ENCODE measurements at places on chromosomes 2 and 18.

DNA sequence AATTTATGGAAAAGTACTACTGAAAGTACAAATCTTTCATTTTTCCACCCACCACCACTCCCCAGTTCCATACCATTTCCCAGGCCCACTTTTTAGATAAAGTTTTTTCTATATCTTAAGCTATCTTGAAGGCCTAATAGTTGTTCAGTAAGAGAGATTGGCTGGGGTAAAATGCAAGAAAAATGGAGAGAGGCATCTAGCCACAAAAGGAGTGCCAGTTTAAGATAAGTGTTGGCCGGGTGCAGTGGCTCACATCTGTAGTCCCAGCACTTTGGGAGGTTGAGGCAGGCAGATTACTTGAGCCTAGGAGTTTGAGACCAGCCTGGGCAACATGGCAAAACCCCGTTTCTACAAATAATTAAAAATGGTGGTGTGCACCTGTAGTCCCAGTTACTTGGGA, 28.6 kb downstream of the NBEAL1 start:
- no peak for DNase-seq

DNA sequence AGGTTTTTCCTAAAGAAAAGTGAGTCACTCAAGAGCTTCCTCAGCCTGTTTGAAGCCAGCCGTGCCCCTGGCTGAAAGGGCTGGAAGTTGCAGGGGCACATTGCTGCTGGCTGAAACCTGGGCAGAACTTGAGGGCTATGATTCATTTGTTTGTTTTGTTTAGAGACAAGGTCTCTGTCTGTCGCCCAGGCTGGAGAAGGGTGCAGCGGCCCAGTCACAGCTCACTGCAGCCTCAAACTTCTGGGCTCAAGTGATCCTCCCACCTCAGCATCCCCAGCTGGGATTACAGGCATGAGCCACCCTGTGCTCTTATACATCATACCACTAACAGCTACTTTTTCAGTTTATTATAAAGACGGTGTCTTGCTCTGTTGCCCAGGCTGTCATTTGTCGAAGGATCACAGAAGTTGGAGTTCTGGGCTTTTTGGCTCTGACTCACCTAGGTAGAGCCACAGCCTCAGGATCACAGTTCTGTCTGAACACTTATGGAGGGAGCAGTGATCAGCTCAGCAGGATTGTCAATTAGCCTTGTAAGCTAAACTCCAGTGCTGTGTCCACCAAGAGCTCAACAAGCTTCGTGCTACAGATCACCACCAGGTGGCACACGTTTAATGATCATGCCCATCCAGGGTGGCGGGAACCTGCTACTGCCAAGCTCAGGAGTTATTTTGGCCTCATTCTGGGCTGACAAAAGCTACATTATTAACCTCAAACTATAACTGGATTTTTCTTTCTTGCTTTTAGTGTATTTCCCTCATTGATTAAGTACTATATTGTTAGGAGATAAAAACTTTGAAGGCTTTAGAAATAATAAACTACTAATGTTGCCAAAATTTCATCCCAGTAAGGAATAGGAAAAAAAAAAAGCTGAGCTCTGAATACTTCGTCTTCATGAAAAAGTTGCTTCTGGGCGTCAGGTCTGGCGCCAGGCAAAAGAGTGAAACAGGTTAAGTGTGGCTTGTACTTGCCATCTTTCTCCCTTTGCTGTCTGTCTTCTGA, 57.9 kb downstream of the ARHGEF33 start:
- peak; percentile 81 for DNase-seq

DNA sequence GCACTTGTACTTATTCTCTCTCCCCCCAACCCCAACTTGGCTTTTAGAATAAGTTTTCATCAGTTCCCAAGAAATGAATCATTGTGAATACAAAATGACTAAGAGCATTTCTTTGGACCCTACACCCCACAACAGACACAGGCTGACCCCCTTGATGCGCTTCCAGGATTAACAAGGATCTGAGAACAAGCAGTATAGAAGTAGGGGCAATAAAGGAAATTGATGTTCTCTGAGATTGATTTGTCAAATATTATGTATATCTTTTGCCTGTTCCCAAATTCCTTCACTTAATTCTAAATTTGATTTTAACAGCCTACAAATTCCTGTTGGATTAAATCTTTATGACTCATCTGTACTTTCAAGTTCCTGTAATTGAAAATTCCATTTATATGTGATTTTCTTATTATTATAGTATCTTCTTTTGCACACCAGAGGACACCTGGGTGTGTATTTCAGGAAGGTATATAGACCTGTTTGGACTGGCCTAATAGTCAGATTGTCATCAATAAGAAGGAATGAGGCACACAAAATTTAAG, 10.2 kb upstream of the PTPN4 start:
- no peak for DNase-seq

DNA sequence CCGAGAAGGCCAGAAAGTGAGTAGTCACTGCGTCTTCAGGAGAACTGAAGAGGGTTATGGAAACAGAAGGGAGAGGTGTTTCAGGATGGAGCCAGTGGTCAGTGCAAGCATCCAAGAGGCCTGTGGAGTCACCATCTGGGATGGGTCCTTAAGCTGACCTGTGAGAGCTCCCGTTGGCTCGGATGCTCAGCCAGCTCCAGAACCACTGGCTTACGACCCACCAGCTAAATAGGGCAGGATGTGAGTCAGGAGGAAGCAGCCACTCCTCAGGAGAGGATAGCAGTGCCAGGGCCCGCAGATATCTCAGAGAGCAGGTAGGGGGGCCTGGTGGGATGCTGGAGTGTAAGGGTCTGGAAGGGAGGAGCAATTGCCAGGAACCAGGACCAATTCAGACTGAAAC, 63.1 kb upstream of the B3GNT7 start:
- DNase-seq: peak; percentile 37

GRCh38 chr2:34239511-34239910, 640.4 kb upstream of the FAM98A start:
- no peak for DNase-seq

DNA sequence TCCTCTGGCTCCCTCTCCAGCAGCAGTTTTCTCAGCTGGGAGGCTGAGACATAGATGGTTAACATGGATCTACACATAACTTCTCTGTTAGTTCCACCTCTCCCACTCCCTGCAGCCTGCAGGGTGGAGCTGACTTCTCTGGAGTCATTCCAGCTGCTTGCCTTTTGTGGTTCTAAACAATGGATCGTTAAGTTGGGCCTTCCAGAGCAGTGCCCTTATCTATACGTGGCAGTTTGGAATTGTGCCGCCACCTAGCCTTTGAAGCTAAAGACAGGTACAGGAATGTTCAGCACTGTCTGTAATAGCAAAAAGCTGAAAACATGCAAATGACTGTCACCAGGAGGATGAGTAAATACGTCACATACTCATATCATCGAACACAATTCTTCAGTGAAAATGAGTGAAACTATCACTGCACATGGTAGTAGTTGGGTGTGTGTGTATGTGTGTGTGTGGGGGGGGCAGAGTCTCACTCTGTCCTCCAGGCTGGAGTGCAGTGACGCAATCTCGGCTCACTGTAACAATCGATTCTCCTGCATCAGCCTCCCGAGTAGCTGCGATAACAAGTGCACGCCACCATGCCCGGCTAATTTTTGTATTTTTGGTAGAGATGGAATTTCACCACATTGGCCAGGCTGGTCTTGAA, 50.3 kb downstream of the SH2D6 start:
- no peak for DNase-seq

DNA sequence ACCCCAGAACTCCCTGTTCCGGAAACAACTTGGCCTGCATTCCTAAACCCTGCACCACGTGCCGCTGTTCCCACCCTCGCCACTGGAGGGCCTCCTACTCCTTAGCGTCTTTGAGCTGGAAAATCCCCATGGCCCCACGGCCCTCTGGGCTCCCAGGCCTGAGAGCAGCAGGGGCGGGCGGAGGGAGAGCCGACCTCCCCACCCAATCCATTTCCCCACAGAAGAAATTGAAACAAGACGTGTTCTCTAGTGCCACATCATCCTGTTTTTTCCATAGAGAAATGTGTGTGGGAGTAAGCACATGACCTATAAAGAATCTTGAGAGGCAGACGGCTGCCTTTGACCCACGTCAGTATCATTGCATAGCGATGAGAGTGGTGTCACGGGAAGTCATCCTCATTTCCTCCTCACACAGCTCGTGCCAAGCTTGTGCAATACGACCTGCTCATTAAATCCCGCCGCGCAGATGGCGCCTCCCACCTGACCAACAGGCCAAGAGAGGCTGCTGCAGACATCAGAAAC, 79.2 kb downstream of the LAMA1 start:
- DNase-seq: peak; percentile 88

GRCh38 chr2:26534098-26534864, 56.4 kb upstream of the OTOF start:
- no peak for DNase-seq

DNA sequence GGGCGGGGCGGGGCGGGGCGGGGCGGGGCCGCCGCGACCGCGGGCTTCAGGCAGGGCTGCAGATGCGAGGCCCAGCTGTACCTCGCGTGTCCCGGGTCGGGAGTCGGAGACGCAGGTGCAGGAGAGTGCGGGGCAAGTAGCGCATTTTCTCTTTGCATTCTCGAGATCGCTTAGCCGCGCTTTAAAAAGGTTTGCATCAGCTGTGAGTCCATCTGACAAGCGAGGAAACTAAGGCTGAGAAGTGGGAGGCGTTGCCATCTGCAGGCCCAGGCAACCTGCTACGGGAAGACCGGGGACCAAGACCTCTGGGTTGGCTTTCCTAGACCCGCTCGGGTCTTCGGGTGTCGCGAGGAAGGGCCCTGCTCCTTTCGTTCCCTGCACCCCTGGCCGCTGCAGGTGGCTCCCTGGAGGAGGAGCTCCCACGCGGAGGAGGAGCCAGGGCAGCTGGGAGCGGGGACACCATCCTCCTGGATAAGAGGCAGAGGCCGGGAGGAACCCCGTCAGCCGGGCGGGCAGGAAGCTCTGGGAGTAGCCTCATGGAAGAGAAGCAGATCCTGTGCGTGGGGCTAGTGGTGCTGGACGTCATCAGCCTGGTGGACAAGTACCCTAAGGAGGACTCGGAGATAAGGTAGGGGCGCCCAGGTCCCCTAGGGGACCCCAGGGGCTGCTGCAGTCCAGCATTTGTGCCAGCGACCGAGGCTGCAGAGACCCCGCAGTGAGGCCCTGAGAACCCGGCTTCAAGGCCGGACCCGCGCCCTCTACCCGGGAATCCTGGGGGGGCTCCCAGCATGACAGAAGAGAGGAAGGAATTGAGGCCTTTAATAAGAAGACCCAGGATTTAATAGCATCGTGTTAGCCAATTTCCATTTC, at the start of gene KHK:
TSS of gene KHK (plus strand) at position 49 of the 870 bp plus-strand sequence. CDS start at position 537, 488 bp downstream.
- DNase-seq: peak; percentile 74

GRCh38 chr2:216292886-216293301, 79.4 kb downstream of the MARCHF4 start:
- DNase-seq: no peak

DNA sequence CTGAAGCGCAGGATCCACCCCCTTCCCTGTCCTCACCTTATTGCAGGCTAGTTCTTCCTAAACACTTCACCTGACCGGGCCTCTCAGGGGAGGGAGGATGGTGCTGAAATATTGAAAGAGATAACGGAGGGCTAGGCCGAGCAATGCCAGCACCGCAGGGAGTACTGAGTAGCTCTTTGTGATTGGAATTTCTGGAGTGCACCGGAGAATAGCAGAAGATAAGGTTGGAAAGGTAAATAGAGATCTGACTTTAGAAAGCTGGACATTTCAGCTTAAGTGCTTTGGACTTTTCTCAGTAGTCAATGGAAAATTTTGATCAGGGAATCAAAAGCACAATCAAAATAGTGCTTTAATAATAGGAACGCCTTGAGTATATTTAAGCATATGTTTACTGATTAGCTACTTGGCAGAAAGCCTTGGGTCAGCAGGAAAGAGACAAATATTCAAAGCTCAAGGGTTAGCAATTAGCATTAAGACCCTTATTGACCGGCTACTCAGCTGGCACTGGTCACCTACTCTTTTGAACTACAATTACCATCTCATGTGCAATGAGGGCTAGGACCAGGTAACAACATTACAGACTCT, 142.9 kb upstream of the NDUFV2 start:
- DNase-seq: no peak

- no peak for DNase-seq
Measured at GRCh38 chr2:37912056-37912455, 13.0 kb upstream of the RMDN2 start.

GRCh38 chr2:12709207-12709522, 7.6 kb upstream of the TRIB2 start:
- DNase-seq: no peak

GRCh38 chr18:45009756-45010155, 329.1 kb downstream of the SETBP1 start:
- DNase-seq: no peak

DNA sequence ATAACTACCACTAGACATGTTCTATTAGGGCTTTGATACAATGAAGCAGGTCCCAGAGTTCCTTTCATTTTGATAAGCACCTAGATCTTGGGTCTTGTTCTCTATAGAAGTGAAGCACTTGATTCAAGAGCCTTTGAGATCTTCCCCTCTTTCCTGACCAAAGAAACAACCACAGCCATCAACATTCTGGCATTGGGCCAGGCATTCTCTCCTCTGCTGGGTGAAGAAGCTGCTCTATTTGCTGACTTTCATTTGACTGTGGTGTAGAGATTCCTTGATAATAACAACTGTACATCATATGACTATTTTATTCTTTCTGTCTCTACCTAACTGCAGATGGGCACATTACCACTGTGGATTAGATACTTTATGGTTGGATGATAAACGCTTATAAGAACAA, 96.6 kb upstream of the LYPD1 start:
- DNase-seq: no peak

DNA sequence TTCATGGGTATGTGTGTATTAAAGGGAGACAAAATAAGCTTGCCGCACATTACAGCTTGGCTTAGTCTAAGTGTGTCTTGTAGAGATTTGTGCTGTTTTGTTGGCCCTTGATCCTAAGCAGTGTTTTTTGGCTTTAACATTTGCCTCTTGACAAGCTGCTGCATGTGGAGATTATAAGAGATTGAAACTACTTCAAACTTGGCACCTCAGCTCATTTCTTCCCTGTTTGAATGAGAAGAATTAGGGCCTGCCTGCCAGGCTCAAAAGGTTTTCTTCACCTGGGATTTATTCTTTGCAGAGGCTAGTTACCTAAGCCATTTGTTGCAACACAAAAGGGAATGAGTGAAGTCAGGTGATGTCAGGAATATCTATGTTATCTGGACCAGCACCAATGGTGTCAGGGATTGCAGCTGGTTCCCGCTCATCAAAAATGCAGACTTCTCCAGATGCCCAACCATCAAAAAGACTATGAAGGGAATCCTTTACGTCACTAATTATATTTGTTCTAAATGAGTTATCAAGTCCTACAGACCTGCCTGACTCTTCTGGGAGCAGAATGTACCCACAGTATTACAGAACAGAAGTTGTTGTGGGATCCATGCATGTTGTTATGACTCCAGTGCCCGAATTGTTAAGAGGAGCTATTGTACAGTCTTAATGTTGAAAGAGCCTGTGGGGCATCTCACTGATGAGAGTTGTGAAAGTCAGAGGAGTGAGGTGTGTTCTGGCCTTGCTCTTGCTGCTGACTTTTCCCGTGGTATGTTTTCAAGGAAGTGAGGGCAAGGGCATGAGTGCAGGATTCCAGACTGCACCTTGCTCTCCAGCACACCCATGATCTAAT, 31.0 kb downstream of the ABCA12 start:
- DNase-seq: no peak

GRCh38 chr2:15543541-15543940, 17.6 kb downstream of the NBAS start:
- no peak for DNase-seq
